T-helper 22 cell (primary cell): ENCODE measurements at places on chromosomes 11 and 22.

DNA sequence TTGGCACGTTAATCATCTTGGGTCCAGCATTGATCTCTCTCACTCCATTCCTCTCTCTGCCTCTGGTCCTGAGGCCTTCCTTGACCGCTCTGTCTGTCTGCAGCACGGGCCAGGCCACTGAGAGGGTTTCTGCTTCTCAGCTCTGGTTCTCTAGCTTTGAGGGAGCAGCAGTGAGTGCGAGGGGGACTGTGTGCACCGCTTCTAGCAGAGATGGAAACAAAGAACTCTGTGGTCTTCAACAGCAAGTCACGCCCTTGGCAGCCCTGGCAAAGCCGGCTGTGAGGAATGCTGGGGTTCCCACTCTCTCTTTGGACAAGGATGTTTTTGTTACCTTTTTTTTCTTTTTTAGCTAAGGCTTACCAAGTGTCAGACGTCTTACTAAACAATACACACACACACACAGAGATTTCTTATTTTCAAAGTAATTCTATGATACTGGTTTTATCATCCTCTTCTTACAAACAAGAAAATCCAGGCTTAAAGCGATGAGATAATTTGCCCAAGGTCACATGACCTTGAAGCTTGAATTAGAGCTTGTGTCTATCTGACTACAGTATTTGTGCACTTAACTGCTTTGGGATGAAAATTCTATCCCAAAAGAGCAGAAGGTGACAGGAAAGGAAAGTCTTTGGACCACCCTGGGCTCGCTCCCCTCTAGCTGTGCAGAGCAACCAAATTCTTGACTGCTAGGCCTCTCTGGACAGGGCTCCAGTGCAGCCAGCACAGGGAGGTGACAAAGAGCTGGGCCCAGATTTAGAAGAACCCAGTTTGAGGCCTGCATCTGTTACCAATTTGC is 293.2 kb downstream of the NTM start:
- no peak for DNase-seq

DNA sequence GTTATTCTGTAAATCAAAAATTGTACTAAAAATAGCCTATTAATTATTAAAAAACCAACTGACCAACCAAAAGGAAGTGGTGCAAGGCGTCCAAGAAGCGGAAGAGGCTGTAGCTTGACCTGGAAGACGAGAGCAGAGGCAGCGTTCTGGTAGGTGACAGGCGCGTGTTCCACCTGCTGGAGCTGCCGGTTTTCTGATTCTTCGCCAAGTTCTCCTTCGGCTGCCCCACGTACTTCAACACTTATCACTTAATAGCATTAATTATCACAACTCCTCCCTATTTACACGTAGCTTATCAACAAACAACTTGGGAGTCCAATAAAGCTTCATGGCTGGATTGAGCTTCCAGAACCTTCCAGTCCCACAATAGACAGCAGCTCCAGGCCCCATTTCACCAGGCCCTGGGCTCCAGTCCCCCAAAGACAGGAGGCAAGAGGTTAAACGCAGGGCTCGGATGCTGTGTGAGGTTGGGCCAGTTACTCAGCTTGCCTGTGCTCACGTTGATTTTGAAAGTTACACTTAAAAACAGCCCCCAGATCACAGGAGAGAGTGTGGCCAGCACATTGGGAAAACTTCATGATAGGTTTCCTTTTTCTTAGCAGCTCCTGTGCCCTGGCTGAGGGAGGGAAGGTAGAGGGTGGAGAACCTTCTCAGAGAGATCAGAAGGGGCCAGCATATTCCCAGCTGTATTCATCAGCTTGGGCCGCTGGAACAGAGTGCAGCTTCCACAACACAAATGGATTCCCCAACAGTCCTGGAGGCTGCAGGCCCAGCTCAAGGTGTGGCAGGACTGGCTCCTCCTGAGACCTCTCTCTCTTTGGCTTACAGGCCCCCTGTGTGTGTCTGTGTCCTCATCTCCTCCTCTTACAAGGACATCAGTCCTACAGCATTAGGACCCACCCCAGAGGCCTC is 54.2 kb upstream of the FGF3 start:
- no peak for DNase-seq

- DNase-seq: no peak
Observed at GRCh38 chr11:22681281-22681812, 14.9 kb downstream of the GAS2 start.

GRCh38 chr11:75421035-75421602 is 11.9 kb downstream of the KLHL35 start:
- no peak for DNase-seq

- no peak for DNase-seq
Observed at GRCh38 chr11:125263268-125263790, 98.8 kb downstream of the PKNOX2 start.

GRCh38 chr22:39184586-39185577 is 32.4 kb upstream of the CBX7 start:
- no peak for DNase-seq

- DNase-seq: no peak
Observed at GRCh38 chr11:12402025-12402424, 24.7 kb downstream of the PARVA start.

- no peak for DNase-seq
Observed at GRCh38 chr22:23053051-23053707, 17.1 kb upstream of the GNAZ start.

GRCh38 chr22:24686280-24686679 is 83.3 kb downstream of the GGT1 start:
- no peak for DNase-seq

GRCh38 chr11:58730507-58731089 is 1.1 kb downstream of the GLYAT start:
- no peak for DNase-seq

GRCh38 chr11:26951809-26952515 is 42.0 kb upstream of the FIBIN start:
- DNase-seq: no peak

- DNase-seq: no peak
Observed at GRCh38 chr11:94550513-94550912, 6.8 kb downstream of the FUT4 start.

DNA sequence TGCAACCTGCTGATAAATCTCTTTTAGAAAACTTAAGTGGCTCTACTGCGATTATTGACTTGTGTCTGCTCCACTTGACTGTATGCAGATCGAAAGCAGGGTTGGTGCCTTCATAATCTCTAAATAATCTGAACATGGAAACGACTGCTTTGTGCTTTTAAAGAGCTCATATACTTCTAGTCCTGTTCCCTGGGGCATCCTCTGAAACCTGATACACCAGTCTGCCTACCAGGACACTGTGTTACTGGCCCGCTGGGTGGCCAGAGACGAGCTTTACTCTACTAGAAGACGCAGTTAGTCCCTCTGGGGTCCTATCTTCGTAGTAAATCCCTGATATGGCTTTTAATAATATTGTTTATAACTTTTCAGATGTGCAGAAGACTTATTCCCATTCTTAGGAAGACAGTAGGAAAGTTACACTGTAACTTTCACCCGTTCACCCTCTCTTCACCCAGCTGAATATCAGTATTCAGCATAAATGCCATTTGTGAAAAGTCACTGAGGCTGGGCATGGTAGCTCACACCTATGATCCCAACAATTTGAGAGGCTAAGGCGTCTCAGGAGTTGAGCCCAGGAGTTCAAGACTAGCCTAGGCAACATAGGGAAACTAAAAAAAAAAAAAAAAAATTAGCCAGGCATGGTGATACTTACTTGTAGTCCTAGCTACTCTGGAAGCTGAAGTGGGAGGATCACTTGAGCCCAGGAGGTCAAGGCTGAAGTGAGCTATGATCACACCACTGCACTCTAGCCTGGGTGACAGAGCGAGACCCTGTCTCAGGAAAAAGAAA is 9.0 kb upstream of the HTR3B start:
- DNase-seq: no peak

DNA sequence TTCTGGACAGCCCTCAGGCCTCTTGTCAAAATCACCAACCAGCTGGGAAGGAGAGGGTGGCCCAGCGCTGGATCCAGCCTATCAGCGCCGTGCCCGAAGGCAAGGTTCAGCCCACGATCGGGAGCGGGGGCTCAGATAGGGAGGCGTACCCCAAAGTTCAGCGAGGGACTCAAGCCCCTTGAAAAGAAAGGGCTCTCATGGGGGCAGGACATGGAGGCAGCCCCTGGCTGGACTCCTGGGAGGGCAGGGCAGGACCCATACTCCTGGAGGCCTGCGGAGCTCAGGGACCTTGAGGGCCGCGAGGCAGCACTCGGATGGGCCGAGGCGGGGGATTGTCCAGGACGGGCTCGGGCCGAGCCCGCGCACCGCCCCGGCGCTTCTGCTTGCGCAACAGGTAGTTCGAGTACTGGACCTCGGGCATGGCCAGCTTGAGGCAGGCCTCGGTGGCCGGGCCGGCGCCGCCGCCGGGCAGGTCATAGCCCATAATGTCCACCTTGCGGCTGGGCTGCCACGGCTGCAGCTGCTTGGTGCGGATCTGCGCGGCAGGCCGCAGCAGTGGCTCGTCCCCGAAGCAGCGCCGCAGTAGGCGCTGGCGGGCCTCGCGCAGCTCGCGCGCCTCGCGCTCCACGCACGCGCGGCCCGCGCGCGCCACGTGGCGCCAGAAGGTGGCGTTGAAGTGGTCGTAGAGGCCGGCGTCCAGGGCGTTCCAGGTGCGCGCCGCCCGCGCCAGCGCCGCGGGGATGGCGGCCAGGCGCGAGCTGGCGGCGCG is 6.5 kb downstream of the GAL3ST3 start:
- DNase-seq: no peak

- DNase-seq: no peak
Observed at GRCh38 chr22:42069801-42070516, 653 bp downstream of the NAGA start.

DNA sequence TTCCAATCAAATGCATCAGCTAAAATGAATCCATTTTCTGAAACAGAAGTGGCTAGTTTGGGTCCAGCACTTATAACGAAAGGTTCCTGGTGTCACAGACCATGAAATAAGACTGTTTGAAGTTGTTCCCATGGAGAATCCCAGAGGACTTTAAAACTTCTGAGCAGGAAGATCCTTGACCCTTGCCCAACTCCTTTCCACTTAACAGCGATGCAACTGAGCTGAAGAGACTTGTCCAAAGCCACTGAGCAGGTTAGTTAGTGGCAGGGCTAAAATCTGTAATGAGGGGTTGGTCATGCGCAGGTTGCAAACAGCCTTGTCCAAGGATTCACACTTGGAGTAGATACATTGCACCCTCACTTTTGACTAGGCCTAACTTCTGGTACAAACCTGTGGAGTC is 1.3 kb downstream of the RAB38 start:
- DNase-seq: no peak

- DNase-seq: no peak
Observed at GRCh38 chr11:81220146-81220895, 1513.3 kb downstream of the FAM181B start.

DNA sequence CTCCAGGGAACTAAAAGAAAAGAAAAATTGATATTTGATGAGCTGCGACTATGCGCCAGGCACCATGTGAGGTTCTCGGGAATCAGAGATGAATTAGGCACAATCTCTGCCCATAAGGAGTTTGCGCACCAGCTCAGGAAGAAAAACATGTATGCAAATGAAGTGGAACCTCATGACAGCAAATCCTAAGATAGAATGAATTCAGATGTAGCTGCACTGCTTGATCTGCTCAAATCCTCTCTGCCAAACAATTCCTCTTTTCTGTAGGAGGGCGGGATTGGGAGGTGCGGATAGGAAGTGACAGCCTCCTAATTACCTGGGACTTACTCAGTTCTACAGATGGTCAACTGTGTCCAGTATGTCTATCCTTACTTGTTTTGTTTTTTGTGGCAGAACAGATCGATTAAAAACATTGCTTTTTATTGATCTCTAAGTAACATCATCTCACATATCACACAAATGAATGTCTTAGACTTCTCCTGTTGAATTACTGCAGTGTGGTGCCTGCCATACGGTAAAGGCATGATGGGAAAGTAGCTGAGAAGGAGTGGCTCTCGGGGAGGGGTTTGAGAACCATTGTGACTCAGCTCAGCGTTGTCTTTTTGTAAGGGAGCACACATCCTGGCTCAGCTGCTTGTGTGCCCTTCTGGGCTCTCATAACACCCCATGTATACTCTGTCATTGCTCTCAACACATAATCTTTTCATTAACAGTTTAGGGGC is 13.9 kb downstream of the CRTAM start:
- no peak for DNase-seq

- no peak for DNase-seq
Observed at GRCh38 chr11:93248602-93249001, 50.8 kb upstream of the SLC36A4 start.

DNA sequence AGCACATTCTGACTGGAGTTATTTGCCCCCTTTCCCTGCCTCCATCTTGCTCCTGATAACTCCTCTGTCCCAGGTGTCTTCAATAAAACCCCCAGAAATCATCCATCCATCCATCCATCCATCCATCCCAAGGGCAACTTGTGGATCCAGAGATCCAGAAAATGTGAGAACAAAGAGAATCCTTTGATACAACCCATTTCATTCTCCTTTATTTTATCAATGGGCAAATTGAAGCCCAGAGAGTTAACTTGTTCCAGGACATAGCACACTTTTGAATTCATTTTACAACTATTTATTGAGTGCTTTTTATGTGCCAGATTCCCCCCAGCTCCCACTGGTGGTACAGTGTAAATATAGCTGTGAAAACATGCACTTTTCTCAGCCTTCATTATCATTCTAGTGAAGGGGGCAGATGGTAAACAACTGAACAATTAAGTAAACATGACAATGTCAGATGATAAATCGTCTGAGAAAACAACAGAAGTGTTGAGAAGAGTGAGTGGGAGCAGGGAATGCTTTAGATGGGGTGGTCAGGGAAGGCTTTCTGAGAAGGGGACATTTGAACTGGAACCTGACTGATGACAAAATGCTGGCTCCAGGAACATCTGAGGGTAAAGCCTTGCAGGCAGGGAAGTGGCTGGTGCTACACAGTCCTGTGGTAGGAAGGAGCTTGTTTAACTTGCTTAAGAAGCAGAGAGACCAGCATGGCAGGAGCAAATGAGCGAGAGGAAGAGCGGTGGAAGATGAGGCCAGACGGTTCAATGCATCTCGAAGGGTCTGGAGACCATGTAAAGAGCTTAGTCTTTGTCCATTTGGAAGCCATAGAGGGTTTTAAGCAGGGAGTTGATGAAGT is 80.0 kb upstream of the TIMP3 start:
- DNase-seq: no peak

GRCh38 chr11:100730266-100730665 is 43.2 kb downstream of the ARHGAP42 start:
- no peak for DNase-seq

GRCh38 chr22:42462016-42462415 is 29.8 kb upstream of the NFAM1 start:
- no peak for DNase-seq

GRCh38 chr22:49719046-49719445 is 108.6 kb downstream of the BRD1 start:
- DNase-seq: no peak

GRCh38 chr11:85673393-85673792 is 8.5 kb upstream of the CREBZF start:
- no peak for DNase-seq

GRCh38 chr11:34268906-34269430 is 88.8 kb downstream of the ABTB2 start:
- no peak for DNase-seq

DNA sequence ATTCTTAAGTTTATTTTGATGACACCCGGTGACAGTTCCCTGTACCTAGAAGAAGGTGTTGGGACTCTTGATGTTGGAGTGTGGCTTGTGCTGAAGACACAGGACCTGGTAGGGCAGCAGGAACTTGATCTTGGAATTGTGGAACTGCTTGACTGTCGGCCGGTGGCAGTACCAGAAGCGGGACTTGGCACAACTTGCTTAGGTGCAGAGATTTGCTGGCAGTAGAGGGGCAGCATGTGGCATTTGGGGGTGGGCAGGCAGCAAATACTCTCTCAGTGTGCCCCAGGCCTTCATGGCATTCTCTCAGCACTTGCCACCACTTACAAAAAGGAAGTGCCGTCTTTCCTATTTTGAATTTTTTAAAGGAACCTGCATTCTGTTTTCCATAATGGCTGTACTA is 3.6 kb downstream of the PEX26 start:
- no peak for DNase-seq
